ENCODE measurements at places on chromosomes 12 and 14.
A peak's percentile ranks its signal among the peaks of the same experiment; 100 is the strongest.

DNA sequence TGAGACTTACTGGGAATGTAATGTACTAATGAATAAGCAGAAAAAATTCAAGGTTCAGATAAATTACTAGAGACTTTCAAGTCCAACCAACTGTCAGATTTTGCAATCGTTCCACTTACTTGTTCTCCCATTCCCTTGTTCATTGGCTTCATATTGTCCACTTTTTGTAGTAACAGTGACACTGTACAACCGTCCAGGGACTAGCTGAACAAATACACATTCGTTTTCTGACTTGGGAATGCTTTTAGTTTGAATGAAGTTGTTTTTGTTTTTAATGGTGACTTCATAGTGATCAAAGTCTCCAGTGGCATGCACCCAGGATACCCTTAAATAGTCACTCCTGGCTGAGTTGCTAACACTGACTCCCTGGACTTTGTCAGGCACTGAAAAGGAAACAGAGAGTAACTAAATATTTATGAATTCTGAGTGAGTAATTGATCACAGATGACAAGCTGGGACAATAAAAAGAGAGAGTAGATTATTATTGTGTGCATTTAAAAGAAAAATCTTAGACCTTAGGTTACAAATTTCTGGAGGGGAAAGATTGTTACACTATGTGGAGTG, 65.4 kb downstream of the PTPRB start:
- DNase-seq: no peak

DNA sequence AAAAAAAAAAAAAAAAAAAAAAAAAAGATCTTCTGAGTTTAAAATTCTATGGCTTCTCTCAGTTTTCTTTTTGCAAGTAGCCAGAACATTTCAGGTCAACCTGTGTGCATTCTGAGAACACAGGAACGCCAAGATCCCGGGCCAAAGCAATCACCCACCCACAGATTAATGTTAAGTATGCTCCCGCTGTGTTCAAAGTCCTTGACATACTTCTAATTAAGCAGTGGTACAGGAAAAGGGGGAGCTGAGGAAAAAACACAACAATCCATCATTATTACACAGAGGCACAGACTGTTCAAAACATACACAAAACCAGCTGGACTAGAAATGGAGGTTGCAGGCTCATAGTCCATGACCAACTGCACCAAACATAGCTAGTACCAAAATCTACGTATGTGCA, 2.8 kb downstream of the FBXO21 start:
- DNase-seq: peak; percentile 40

- no peak for DNase-seq
Observed at GRCh38 chr12:74412606-74413230, 124.9 kb upstream of the ATXN7L3B start.

DNA sequence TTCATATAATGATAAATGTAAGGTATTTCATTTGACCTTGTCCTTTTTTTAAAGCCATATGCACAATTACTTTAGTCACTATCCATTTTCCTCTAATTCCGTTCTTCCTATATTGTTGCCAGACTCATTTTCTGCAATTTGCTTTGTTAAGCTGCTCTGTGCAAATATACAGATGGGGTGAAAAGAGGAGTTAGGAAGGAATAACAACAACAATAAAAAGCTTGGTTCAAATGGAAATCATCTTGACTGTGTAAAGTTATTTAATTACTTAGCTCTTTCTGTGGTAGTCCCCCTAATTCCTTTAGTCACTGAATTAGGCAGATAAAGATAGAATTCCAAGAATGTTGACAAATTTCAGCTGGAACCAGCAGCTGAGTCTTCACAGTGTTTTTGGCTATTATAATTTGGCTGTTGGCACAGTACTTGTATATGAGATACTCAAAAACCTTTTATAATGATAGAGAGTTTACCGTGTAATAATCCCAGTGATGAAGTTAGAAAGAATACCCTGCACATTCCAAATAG, 838.0 kb downstream of the RPS29 start:
- DNase-seq: no peak

GRCh38 chr12:52710730-52711129, 7.4 kb upstream of the KRT77 start:
- no peak for DNase-seq

DNA sequence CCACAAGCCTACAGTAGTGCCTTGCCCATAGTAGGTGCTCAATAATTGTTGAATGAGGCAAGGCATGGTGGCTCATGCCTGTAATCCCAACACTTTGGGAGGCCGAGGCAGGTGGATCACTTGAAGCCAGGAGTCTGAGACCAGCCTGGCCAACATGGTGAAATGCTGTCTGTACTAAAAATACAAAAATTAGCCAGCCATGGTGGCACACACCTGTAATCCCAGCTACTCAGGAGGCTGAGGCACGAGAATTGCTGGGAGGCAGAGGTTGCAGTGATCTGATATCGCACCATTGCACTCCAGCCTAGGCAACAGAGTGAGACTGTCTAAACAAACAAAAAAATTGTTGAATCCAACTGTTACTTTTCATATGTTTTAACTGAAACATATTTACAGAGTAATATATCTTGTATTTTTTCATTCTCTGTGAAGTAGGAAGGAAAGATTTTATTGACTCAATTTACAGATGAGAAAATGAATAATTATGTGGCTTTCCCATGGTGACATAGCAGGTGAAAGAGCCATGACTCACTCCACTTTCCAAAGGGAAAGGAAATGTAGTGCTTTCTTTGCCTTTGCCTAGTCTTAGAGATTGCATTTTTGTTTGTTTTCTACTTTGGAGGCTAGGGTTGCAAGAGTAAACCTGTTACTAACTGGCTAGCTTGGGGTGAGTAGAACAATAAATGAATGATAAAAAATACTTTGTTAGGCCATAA, 95.4 kb upstream of the SLC38A4 start:
- DNase-seq: no peak

- no peak for DNase-seq
Observed at GRCh38 chr12:106815741-106816140, 41.3 kb downstream of the RIC8B start.

- no peak for DNase-seq
Observed at GRCh38 chr12:4545195-4545594, 6.5 kb downstream of the RAD51AP1 start.

GRCh38 chr14:89621009-89621421, 204.0 kb upstream of the FOXN3 start:
- DNase-seq: peak; percentile 57

- no peak for DNase-seq
Observed at GRCh38 chr14:98350213-98350612, 921.8 kb downstream of the BCL11B start.

- no peak for DNase-seq
Observed at GRCh38 chr12:109449845-109450532, 27.1 kb downstream of the KCTD10 start.

DNA sequence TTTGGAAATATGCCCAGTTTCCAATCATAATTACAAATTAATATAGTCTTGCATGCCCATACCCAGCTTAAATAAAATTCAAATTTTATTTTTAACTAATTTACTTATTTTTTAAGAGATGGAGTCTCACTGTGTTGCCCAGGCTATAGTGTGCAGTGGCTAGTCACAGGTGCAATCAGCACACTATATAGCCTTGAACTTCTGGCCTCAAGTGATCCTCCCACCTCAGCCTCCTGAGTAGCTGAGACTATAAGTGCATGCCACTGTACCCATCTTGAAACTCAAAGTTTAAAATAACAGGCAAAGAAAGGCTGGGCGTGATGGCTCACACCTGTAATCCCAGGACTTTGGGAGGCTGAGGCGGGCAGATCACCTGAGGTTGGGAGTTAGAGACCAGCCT, 10.3 kb downstream of the MLH3 start:
- DNase-seq: no peak

- DNase-seq: no peak
Observed at GRCh38 chr12:39392154-39392925, 50.6 kb downstream of the KIF21A start.

DNA sequence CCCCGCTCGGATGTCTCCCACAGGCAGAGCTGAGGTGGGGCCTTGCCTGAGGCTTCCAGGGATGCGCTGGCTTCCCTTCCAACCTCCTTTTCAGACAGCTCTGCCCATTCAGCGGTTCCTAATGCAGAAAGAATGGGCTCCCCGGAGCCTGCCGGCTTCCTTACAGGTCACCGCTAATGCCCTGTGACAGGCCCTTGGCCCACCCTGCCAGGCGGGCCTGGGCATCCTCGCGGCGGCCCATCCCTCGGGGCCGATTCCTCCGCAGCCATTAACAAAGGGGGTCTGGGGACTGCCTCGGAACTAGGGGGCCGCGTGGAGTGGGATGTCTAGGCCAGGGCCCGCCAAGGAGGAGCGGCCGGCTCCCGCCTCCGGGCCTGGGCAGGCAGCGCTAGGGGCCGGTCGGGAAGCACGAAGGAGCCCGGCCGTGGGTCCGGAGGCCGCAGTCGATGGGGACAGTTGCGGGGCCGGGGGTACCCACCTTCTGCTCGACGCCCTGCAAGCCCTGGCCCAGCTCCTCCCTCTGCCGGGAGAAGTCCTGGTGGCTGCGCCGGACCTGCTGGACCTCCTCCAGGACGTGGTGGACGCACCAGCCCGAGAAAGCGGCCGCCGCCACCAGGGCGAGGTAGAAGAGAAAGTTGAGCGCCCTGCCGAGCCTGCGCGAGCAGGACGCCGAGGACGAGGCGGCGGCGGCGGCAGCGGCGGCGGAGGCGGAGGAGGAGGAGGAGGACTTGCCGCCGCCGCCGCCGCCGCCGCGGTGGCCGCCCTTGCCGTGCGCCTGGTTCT, 738 bp downstream of the CKAP4 start:
- DNase-seq: peak; percentile 77

DNA sequence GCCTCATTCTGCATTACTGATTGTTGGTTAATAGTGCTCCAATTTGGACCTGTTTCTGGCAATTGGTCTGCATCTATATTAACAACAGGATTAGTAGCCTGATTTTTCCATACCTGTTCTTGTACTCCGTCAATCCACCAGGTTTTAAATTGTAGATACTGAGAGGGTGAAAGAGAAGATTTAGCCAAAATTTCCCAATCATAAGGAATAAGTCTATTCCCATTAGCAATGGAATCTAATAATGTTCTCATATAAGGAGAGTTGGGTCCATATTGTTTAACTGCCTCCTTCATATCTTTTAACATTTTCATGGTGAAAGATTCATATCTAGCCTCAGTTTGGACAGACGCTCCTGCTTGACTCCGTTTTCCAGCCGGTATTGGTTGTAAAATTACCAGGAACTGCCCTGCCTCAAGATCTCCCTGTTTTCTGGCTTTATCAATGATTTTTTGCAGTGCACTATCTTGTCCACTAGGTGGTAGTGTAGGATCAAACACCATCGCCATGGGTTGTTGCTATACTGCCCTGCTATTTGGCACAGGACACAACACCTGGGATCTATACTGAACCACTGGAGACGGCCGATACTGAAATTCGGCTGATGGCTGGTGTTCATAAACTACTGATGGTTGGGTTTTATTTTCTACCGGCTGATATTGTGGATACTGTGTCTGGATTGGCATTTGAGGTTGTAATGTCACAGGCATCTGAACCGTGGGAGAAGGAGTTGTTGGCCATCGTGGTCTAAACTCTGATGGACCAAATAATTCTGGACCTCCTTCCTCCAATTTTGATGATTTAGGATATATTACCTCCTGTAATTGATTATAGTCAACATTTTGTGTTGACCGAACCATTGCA, 25.2 kb downstream of the DHRS4L2 start:
- DNase-seq: peak; percentile 69

DNA sequence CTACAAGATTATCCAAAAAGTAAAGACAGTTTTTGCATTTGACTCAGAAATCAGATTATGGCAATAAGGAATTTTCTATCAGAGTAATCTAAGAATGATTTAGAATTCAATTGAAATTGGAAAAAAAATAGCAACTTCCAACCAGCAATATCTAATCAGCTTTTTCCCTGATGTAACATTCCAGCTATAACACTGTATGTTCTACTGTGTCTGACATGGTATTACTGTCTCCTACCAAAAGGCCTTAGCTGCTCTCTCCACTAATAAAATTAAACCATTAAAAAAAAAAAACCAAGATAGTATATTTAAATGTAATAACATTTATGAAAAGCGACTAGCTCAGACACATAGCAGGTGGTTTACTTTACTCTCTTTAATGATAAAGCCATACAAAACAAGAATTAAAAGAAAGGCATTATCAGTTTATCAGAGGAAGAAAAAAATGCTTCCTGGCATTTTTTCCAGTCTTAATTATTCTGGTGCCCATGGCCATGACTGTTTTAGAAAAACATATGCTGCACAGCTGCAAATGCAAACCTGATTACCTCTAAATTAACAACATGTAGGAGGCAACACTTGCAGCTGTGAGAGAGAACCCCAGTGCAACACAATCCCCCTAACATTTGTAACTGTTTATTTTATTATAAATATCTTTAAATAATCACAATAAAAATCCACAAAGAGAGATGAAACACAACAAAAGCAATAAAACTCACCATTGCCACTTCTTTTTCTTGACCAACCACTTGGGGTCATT, 28.8 kb downstream of the PHLDA1 start:
- no peak for DNase-seq

DNA sequence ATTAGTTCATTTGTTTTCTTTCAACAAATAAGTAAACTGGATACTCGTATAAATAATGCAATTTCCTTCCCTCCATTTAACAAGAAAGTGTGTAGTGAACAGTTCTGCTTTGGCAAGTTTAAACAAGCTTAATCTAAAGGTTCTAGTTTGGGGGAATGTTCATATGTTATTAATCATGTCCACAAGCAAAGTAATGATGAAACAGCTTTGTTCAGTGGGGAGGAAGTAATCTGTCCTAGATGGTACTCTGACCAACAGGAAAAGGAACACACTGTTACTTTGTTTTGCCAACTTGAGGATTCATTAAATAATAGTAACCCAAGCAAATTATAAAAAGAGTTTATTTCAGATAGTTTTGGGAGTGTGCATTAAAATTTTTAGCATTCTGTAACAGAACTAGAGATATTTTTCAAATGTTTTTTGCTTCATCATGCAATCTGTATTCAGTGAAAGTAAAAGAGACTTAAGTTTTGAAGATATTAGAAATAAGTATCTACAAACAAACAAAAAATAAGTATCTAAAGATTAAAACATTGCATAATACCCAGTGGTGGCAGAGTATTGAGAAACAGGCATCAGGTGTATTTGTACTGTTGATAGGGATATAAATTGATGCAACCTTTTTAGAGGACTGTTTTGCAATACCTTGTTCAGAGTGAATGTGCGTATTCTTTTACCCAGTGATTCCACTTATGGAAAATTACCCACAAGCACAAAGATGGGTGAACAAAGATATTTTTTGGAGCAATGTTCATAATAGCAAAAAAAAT, 61.1 kb downstream of the RAB35 start:
- DNase-seq: no peak

- DNase-seq: peak; percentile 94
Observed at GRCh38 chr12:124906606-124907261, 7.7 kb downstream of the UBC start.

DNA sequence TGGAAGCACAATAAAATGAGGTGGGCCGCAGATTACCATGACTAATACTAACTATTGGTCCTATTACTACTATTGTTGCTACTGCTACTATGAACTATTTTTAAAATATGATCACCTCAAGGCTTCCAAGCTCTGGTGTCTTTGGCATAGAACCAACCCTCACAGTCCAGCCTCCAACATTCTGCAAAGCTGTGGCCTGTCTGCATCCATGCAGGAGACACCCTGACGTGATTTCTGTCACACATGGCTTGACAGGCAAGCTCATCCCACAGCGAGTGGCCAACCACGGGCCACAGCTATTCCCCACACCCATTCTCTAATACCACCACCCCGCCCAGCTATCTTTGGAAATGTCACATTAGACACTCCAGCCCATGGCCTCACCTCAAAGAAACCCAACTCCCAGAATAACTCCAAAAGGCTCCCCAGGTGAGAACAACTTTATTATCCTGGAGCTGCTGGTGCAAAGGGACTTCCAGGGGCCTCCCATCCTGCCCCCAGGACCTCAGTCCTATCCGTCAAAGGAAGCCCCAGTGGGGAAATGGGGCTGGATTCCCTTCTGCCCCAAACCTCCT, 14.4 kb downstream of the ISCU start:
- DNase-seq: no peak
